ENCODE measurements at places on chromosomes 7 and 10. TPM values are rescaled to one million over a fixed set of nuclear protein-coding genes. Genes with fewer than 3 reads are reported as not detected.
A peak's percentile ranks its signal among the peaks of the same experiment; 100 is the strongest.

The CC2D2B gene
- total RNA-seq: 0.75 TPM

DNA sequence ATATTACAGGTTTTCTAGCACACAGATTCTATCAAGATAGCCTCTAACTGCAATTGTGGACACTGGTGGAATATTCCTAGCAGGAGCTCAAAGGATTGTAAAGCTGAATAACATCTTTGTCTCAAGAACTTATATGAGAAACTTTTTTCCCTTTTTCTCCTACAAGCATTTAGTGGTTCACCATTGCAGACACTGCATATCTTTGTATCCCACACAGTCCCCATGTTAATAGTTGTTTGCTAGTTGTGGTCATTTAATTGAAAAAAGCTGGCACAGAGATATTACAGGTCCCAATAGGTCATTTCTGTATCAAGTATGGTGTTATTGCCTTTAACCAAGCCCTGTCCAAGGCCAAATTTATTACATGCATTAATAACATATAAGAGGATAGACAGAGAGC is 226.2 kb upstream of the TCF7L2 start:
- DNase-seq: no peak

The MSRB2 gene
- 4.4 TPM for total RNA-seq

DNA sequence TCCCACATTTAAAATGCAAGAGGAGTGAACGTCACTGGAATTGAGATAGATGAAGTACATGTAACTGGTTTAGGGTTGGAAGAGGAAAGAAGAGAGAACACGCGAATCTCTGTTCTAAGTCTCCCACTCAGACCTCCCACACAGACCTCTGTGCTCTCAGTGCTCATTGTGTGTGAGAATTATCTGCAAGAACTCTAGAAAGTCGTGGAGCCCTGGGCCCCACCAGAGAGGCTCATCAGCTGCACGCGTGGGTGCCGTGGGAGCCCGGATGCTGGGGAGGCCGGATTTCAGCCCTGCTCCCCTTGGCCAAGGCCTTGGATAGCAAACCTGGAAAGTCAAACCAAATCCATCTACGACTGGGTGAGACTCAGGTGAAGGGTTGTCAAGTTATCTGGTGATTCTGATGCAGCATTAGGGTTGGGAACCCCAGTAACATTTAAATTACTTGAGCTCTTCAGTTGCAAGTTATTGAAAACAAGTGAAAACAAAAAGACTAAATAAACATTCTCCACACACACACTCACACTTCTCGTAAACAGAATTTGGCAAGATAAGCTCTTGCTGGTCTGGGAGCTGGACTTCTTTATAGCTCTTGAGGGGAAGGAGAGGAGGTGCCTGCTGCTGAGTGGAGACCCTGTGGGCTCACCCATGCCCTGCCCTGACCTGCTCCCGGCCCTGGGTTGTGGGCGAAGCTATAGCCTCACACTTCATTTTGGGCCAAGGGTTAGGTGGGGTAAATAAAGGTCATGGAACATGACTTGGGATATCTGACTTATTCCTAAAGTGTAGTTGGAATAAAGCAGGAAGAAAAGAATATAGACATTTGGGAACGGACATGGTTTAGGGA is 250.3 kb downstream of the ADARB2 start:
- DNase-seq: no peak

The HOGA1 gene
- total RNA-seq: not detected

- DNase-seq: no peak
These were observed 44.4 kb upstream of the AKR1C2 start for GRCh38 chr10:5047912-5048628.

DNA sequence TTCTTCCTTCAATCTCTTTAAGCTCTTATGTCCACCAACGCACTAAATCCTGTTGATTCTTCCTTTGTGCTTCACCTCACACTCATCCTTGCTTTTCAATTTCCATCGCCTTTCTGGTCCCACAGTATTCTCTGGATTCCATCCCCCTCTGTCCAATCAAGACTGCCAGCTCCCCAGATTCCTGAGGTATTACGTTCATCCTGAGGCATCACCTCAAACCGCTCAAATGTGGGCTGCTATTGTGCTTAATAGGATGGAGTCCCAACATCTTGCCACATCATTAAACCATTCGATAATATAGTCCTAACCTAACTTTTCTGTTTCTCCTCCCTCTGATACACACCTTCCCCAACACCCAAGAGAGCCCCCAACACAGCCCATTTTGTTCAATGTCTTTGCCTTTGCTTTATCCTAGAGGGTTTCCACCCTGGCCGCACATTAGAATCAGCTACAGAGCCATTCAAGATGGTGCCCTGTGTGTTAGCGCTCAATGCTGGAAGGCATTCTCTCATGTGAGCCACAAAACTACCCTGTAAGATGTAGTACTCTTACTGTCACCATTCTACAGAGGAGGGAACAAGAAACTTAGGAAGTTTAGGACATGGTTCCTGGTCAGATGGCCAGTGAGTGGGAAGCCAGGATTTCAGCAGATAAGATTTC is 79.5 kb upstream of the LEP start:
- DNase-seq: no peak

The ITPRID1 gene
- total RNA-seq: not detected

The SLC18A3 gene
- total RNA-seq: 0.32 TPM

The METTL27 gene
- total RNA-seq: 0.90 TPM

DNA sequence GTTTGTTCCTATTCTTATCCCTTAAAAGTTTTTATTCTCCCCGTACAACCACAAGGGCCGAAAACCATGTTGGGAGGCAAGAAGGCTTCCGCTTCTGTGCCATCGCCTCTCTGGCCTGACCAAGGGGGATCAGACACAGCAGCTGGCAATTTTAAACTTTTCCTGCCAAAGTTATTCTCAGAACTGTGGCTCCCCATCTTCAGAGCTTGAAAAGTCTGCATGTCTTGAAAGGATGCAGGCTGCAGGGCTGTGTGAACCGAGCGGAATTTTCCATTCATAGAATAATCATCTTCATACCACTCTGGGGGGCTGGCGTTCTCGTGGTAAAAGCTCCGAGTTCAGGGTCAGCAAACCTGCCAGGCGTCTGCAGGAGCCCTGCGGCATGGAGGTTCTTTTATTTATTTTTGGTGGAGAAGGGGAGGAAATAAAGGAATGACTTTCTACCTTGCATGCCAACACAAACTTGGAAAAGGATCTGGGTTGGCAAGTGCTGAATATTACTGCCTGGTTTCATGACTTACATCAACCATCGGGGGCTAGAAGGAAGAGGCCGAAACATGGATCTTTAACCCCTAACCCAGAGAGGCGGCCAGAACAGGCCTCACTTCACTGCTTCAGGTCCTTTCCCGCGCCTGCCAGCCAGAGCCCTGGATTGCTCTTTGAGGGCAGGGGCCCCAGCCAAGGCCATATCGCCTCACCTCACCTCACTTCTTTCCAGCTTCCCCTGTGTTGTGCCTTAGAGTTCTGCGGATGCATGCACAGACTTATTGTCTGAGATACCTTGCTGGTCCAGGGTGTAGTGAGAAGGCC is 3.0 kb upstream of the NANOS1 start:
- no peak for DNase-seq

DNA sequence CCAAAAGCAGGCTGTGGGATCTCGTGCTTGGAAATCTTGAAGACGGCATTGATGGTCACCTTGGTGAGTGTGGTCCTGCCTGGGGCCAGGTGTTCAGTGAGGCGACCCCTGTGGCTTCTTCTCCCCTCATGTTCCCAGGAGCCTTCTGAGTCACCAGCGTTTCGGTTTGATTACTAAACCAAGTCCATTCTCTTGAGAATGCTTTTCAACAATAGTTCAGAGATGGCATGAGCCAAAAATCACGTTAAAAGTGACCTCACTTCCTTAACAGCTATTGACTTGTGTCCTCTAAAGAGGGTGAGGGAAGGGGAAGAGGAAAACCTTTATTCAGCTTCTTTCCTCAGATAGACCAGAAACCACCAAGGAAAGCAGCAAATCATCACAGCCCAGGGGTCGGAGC is 315.2 kb downstream of the GATA3 start:
- DNase-seq: no peak

DNA sequence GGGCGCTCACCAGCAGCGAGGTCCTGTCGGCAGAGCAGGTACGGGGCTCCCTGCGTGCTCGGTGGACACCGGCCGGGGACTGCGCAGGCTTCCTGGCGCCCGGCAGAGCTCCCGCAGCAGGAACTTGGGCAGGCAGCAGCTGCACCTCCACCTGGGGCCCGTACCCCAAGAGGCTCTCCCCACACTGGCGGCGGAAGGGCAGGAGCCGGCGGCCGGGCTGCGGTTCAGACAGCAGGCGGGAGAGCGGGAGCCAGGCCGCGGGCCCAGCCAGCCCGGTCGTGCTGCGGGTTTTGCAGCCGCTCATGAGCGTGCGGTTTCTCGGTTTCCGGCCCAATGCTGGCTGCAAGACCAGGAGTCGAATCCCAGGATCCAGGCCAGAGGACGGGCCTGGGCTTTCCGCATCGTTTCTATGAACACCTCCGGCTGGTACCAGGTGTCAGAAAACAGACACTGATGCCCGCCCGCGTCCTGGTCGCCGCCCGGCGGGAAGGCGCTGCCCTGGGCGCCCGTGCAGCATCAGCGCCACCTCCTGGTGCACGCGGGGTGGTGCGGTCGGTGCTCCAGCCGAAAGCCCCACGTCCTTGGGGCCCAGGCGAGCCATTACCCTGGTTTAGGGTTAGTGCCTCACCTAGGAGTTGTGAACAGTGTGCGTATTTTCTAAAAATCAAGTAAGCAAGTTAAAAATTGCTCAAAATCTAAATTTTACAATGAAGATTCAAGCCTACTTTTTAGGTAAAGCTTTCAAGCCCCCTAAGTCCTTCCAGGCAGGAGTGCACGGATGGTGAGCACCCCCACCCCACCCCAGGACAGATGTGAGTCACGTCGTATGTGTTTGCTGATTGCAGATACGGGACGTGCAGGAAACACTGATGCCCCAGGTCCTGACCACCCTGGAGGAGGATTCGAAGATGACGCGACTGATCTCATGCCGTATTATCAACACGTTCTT is 47.4 kb upstream of the PRKAR1B start:
- peak; percentile 34 for DNase-seq

DNA sequence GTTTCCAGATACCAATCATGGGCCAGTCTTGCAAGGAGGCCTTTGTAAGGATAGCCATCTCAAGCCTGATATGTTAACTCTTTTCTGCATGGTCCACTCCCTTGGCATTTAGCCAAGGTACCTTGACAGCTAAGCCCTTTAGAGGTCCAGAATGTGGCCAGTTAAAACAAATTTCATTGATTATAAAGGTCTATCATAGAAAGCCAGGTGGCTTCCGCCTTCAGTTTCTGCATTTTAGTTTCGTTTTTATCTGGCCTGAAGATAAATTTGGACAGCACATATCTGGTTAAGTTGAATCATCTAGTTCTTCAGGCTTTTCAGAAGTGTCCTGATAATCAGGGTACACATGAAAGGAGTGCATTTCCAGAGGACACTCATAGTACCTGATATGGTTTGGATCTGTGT is 30.7 kb downstream of the ANKIB1 start:
- DNase-seq: no peak

- DNase-seq: no peak
These were observed 10.1 kb downstream of the LIMK1 start for GRCh38 chr7:74093671-74094223.

DNA sequence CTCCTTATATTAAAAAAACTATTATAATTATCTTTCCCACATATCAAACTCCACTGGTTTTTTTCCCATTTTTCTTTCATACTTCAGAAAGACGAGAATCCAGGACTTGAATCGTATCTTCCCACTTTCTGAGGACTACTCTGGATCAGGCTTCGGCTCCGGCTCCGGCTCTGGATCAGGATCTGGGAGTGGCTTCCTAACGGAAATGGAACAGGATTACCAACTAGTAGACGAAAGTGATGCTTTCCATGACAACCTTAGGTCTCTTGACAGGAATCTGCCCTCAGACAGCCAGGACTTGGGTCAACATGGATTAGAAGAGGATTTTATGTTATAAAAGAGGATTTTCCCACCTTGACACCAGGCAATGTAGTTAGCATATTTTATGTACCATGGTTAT is 15.9 kb downstream of the SRGN start:
- DNase-seq: no peak

DNA sequence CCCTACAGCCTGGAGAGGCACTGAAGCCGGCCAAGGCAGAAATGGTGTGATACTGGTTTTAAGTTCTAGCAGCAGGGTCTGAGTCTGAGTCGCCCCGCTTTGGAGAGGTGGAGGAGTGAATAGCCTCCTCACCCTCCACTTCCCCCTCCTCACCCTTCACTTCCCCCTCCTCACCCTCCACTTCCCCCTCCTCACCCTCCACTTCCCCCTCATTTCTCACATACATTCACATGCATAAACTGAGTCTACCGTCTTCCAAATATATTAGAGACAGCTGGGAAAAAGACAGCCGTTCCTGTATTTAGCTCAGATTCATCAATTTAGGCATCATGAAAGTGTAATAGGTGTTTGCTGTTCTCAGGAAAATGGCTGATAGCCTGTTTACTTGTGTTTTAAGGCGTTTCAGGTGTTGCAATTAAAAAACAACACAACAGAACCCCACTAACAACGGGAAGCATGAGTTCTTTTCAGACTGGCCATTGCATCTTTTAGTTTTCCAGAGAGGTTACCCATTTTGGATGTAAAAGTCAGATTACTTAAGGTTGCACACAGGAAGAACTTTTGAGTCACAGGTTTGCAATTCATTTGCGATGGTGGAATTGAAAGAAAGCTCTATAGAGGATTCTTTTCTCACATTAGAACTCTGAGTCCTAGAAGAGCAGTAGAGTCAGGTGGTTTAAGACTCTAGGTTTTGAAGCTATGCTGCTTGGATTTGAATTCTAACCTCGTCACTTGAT is 861 bp downstream of the NRBF2 start:
- no peak for DNase-seq

GRCh38 chr10:69936091-69936490 is 116.6 kb upstream of the MACROH2A2 start:
- no peak for DNase-seq

DNA sequence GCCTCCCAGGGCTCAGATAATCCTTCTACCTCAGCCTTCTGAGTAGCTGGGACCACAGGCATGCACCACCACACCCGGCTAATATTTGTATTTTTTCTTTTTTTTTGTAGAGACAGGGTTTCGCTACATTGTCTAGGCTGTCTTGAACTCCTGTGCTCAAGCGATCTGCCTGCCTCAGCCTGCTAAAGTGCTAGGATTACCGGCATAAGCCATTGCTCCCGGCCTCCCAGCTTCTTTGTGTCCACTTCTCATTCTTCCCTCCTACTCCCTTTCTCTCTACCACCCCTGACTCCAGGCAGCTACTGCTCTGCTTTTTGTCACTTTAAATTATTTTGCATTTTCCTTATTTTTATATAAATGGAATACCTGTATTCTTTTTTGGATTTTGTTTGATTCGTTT is 83.4 kb downstream of the PALS2 start:
- no peak for DNase-seq

The CRPPA gene
- total RNA-seq: 1.4 TPM

DNA sequence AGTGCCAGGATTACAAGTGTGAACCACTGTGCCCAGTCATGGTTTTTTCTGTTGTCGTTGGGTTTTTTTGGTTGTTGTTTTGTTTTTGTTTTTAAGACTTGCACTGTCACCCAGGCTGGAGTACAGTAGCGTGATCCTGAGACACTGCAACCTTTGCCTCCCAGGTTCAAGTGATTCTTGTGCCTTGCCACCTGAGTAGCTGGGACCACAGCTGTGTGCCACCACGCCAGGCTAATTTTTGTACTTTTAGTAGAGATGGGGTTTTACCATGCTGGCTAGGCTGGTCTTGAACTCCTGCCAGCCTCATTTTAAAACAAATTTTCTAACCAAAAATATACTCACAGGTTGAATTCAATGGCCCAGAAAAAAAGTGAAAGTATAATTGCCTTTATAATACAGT is 174.1 kb downstream of the AHR start:
- no peak for DNase-seq
